Stimulated activated CD8-positive, alpha-beta memory T cell treated with anti-CD3 and anti-CD28 coated beads, Interleukin-7, amount 100 ng/mL, for 24 hours (primary cell): ENCODE measurements at places on chromosomes 3 and 15.

- no peak for DNase-seq
Measured at GRCh38 chr3:176190755-176191154, 1006.5 kb downstream of the TBL1XR1 start.

GRCh38 chr3:12871404-12871983, 30.1 kb upstream of the RPL32 start:
- no peak for DNase-seq

GRCh38 chr3:32450992-32451659, 51.5 kb downstream of the CMTM6 start:
- DNase-seq = no peak

DNA sequence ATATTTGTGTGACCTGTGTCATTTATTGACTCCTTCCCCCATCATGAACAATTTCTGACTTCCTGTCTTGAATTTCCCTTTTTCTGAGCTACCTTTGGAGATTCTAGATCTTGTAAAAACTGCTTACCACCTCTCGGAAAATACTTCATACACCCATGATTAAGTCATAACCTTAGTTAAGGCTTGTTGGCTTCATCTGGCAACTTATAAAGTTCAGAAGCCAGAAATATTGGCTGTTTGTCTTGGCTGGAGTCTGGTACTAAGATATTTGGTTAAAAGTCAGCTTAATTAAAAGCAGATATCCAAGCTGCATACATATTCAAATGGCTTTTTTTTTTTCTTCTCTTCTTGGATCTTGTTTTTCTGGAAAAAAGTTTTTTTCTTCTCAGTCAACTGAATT, 37.3 kb upstream of the B3GALNT1 start:
- no peak for DNase-seq

GRCh38 chr3:188734395-188734794, 437.4 kb upstream of the TPRG1 start:
- DNase-seq = no peak

DNA sequence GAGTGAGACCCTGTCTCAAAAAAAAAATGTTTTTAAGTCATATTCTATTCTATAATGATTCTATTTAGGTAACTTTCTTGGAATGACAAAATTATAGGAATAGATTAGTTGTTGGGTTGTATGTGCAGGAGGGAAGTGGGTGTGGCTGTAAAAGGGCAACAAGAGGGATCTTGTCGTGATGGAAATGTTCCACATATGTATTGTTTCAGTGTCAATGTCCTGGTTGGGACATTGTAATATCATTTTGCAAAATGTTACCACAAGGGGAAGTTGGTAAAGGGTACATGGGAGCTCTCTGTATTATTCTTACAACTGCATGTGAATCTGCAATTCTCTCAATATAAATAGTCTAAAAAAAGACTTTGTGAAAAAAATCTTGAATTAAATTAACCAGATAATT, 14.3 kb upstream of the ABHD5 start:
- no peak for DNase-seq

DNA sequence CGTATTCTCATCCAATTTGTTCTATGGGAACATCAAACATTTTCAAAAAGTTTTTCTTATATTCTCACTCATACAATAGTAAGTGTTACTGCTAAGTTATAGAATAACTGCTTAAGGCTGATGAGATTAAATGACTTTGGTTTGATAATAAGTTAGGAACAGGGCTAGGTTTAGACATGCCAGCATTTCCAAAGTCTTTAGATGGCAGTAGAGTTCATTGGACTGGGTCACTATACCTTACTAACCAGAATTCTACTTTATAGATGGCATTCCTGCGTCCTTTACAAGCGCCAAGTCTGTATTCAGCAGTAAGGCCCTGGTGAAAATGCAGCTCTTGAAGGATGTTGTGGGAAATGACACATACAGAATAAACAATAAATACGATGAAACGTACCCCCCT, 21.7 kb downstream of the PLAAT1 start:
- no peak for DNase-seq

DNA sequence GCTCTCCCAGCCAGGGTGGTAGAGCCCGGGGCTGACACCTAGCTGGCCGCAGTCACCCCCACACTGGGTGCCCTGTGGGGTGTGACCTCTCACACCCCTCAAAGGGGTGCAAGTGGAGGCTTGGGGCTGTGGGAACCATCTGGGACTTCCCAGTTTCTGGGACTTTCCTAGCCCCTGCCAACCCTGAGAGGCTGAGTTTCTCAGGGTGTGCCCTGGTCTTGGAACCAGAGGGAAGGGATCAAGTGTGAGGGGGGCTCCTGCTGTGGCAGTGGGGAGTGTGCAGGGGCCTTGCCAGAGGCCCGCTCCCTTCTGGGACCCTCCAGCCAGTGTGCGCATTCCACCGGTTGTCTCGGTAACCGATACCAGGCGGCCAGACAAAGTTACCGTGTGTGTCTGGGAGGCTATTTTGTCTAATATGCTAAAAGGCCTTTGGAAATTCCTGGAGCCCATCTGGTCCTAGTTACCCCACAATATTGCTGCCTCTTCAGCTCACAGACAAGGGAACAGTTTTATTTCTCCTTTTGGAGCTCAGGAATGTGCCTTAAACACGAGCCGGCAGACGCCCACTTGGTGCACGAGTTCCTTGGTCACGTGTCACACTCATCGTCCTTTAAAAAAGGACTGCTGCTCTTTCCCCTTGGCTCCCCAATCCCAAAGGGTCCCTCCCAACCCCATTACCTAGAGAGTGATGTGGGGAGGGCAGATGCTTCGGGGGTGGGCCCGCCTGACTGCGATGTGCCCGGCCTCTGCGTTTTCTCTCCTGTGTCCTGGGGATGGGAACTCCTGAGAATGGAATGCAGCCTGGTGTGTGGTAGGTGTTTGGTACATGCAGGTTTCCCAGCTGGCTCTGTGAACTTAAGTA, 33.2 kb downstream of the HDAC11 start:
- DNase-seq = no peak

DNA sequence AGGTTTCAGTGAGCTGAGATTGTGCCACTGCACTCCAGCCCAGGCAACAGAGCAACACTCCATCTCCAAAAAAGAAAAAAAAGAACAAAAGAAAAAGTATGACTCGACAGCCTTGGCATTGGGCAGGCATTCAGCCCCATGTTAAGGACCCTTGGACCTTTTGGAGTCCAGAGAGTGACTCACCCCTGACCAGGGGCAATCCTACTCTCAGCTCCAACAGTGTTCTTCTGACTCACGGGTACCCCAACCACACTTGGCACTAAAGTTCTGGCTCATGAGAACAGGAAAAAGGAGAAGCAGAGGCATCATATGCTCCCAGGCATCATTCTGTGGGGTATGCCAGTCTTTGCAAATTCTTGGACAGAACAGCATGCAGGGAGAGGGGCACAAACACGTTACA, 252.4 kb upstream of the HES1 start:
- no peak for DNase-seq

DNA sequence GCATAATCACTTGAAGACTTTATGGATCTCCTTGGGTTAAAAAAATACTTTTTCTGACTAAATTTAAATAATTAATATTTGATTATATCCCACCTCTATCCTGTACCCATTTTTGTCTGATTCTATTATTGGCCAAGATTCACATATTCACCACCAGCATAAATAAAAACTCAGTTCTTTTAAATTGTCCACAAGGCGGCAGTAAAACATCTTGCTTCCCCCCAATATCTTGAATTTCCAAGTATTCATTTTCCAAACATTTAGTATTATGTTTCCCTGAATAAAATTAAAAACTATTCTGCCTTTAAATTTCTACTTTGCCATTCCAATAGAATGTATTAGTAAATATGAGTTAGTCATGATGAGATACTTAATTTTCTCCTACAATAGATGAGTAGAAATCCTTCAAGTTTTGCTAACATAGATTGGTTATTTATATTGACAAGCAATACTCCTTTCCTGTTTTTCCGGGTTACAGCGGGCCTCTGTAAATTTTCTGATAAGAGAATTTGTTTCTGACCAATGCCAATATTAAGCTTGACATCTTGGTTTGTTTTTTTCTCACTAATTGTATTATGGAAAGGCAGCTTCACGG, 218.7 kb upstream of the MDFIC2 start:
- DNase-seq = no peak

- no peak for DNase-seq
Measured at GRCh38 chr3:105798381-105798934, 70.4 kb downstream of the CBLB start.

GRCh38 chr3:123861081-123861836, 22.9 kb downstream of the MYLK start:
- no peak for DNase-seq

GRCh38 chr3:95237783-95238182, 1174.9 kb downstream of the NSUN3 start:
- no peak for DNase-seq

- DNase-seq = no peak
Measured at GRCh38 chr15:39878406-39878785, 41.7 kb downstream of the GPR176 start.

- no peak for DNase-seq
Measured at GRCh38 chr3:52346623-52347530, 30.8 kb downstream of the DNAH1 start.

GRCh38 chr15:31467361-31467760, 140.7 kb downstream of the KLF13 start:
- no peak for DNase-seq

GRCh38 chr3:16860234-16860633, 24.5 kb upstream of the PLCL2 start:
- no peak for DNase-seq

DNA sequence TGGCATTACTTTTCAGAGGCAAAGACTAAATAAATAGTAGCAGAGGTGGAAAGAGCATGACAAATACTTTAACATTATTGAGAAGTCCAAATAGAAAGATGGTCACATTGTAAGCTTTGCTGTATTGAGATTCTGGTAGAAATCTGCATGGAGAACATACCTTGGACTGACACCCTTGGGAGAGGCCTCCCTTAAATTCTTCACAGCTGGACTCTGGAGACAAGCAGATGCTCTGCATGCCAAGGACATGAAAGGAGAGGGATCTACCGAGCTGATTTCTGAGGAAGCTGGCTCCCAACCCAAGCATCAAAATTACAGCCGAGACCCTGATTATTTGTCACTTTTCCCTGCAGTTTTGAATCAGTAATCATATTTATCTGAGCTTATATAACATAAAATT, 212.5 kb upstream of the COL8A1 start:
- DNase-seq = no peak

DNA sequence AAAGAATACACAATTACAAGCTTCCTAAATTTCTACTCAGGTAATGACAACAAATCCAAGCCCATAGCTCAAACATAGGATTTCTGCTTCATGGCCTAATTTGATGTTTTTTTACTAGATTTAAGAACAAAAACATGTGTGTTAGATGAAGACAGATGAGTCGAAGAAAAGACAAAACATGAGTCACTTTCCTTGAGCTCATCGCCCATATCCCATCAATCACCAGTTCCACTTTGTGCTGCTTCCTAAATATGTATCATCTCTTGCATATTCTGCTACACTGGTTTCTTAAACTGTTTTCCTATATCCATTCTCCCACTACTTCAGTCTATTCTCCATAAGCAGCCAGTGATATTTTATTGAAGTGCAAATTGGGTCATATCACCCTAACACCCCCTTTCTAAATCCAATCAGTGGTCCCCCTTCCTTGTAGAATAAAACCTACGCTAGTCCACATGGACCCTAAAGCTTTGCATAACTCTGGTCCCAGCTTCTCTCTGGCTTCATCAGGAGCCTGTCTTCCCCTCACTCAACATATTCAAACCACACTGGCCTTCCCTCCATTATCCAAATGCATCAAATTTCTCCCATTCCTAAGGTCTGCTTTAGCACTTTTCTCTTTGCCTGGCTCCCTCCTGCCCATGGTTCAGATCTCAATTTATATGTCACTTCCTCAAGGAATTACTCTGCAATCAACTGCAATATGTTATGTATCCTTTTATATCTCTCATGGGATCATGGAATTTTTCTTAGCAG, 1033.9 kb downstream of the FHIT start:
- no peak for DNase-seq

DNA sequence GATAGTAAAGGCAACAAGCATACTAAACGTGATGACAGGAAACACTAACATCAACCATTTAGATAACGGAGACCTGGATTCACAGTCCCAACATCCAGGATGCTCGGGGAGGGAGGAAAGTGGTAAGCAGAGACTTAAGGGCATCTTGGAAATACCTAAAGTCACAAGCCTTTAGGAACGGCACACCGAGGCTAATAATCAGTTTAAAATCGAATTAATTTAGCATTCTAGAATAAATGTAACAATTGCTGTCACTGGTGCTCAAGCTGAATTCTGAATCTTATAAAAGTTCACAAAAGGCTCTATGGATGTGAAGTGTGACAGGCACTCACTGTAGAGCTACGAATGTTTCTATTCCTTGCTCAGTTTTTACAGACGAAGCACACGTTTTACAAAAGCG, 1.3 kb downstream of the CD47 start:
- DNase-seq = no peak

DNA sequence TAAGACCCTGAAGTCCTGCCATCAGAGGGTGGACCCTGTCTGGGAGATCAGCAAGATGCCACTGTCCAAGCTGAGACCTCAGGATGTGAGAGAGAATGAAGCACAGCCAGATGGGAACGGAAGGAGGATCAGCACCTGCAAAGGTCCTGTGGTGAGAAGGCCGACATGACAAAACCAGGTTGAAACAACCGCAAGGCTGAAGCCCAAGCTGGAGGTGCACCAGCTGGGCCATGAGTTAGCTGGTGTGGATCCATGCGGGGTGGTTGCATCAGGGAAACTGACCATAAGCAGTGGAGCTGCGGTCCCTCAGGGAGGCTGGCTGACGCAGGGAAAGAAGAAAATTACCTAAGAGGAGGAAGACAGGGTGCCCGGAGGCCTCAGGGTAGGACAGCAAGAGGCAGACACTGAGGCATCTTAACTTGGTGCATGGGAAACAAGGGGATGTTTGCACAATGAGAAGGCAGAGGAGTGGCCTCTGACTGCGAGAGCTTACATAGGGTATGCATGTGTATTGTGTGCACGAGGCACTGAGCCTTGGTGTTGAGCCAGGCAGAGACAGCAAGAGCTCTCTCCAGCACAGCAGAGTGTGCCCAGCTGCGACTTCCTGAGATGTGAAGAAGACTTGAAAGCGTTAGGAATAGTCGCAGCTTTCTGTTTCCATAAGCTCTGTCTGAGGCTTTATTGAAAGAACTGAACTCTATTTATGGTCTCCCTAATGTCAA, 497.7 kb downstream of the OCA2 start:
- no peak for DNase-seq

DNA sequence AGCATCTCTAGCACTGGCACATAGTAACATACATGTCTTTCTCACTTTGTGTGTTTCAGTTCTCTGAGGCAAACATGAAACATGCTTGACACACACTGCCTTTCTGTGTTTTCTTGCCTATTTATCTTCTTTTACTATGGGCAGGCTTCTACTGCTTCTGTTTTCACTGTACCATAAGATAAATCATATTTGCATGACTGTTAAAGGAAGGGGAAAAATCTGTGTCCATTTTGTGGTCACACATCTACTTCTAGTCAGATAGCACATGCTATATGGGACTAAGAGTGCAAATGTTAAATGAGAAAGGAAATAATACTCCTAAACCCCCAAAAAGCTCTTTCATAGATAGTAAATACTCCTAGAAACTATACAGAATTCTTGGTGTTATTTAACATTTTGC, 386.4 kb downstream of the ZBTB20 start:
- no peak for DNase-seq

- no peak for DNase-seq
Measured at GRCh38 chr15:77494073-77494867, 73.6 kb downstream of the HMG20A start.

- no peak for DNase-seq
Measured at GRCh38 chr3:82378392-82378791, 616.9 kb upstream of the GBE1 start.
